ENCODE measurements at places on chromosomes 11 and 22. TPM values are rescaled to one million over a fixed set of nuclear protein-coding genes. Genes with fewer than 3 reads are reported as not detected.
A peak's percentile ranks its signal among the peaks of the same experiment; 100 is the strongest.

- DNase-seq, result no peak
Measured at GRCh38 chr11:133681901-133682300, 149.6 kb upstream of the OPCML start.

- DNase-seq, result no peak
Measured at GRCh38 chr11:119634301-119634700, 94.7 kb downstream of the NECTIN1 start.

TMEM86A gene
- 4.6 TPM for total RNA-seq

TRPM5 gene
- 0.60 TPM for total RNA-seq

DNA sequence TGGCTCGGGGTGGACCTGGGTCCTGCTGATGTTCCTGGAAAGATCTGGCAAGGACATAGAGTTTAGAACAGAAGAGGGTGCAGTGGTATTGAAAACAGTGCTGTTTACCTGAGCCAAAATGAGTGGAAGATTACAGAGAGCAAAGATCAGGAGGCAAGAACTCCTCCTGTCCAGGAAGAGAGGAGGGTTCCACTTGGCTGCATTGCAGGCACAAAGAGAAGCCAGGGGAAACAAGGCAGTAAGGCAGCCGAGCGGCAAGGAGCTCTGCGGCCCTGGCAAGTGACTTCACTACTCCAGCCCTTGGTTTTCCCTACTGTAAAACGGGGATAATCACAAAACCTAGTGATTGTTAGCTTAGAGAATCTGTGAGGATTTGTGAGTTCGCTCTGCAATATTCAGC lies 3.7 kb upstream of the PACSIN2 start:
- no peak for DNase-seq

DNA sequence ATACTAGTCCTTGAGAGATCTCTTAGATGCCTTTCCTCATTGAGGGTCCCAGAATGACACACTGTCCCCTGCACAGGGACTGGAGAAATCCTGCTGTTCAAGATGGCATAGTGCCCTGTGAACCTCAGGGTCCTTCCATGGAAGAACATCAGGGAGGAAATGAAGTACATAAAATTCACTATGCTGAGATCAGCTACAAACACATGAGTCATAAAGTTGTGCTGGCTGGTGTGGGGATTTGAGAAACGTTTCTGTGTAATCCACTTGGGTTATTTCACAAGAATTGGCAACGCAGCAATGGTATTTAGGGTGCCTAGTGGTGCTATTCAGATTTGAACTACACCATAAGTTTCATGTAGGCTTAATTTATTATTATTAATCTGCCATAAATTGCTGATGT lies 174.4 kb downstream of the MAML2 start:
- peak; percentile 68 for DNase-seq

DNA sequence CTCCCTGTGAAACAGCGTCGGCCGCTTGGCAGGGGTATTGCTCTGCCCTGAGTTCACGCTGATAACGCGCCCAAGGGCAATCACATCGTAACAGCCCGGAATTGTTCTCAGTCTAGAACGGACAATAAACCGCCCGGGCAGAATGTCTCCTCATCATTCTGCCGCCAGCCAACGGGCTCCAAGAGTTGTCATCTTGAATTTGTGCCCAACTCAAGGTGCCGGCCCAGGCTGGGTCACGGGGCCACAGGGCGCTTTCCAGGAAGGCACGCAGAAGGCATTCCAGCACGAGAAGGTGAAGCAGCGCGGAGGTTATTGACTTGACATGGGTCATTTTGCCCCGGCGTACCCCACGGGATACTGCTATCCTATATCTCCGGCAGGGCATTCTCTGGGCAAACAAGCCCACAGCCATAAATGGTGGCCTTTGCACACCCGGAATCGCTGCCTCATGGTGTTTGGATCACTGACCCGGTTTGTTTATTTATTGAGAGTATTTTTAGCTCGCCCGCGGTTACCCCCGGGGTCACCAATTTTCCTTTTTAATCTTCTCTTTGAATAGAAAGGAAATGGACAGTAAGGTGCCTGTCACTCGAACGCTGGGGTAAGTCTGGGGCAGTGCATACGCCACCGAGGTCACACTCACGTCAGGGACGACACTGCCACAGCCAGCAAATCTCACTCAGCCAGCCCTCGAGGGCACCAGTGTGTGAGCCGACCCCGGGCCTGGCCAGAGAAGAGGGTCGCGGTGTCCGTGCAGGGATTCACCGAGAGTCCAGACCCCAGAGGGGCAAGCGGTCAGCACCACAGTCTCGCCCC lies 72.4 kb upstream of the FGF3 start:
- DNase-seq, result no peak

DNA sequence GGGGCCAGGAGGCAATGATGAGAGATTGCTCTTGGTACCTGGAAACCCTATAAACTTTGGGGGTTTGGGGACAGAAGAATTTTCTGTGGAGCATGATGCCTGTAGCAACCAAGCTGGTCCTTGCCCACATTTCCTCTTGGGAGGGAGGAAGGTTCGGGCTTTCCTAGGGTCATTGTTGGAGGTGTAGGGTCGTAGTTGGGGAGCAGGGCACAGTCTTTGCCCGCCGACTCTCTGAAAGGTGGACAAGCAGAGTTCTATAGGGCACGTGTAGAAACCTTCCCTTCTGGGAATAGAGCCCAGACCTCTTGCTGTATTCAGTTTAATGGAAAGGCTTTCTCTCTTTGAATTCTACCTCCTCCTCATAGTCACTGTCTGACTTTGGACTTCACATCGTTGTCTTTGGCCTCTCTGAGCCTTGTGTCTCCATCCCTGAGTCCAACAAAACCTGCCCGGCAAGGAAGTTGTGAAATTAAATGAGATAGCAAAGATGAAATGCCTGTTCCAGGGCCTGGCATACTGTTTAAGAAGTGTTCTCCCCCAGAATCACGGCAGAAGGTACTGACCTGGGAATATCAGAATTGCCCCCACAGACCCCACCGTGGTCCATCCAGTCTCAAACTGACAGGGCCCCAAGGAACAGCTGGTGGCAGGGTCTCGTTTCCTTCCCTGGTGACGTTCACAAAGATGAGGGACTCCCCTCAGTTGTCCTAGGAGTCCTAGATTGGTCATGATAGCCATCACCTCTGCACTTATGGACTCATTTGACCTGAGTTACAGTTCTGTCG lies 1.6 kb downstream of the PRDM11 start:
- DNase-seq, result no peak
